ENCODE measurements at places on chromosomes 13 and 19.

DNA sequence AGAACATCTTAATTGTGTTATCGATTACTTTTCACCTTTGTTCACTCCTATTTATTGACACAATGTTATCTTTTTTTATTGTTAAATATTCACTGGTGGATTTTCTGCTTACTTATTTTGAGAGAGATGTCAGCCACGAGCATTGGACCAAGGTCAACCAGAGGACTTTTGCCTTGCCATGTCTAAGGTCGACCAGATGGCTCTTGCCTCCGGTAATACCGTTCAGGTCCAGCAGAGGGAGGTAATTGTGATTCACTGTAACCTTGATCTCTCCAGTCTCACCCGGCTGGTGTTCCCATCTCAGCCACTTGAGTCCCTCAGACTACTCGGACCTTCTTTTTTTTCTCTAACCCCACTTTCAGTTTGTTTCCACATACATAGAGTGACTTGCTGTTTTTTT is 1438.1 kb downstream of the UQCRFS1 start:
- no peak for DNase-seq

DNA sequence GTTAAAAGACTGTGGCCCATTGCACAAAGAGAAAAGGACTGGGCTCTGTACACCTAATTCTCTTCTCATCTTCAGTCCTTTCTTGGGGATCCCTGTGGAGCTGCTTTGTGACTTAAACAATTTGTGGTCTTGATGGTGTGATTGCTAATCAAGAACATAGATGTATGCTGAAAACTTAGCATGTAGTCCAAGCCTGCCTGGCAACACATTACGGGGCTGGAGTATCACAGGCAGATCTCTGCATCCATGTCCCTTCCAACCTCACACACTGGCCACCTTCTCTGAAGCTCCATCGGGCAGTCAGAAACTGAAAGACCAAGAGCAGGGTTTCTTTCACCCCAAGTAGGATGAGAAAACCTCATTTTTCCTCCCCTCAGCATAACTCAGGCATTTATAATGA is 69.6 kb upstream of the ARGLU1 start:
- no peak for DNase-seq

DNA sequence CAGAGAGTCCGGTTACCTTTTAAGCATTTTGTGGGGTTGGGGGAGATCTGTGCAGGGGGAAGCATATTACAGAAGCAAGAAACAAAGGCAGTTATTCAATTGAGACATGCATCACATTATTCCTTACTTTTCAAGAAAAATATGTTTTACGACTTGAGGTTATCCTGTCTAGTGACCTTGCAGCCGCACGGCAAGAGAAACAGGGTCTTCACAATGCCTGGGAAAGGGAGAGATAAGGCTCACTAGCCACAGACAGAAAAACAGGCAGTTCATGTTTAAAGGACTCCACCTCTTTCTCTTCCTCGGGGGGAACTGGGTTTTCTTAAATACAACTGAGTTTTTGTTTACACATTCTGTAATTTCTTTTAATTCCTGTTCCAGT is 536 bp upstream of the NCR1 start:
- no peak for DNase-seq

DNA sequence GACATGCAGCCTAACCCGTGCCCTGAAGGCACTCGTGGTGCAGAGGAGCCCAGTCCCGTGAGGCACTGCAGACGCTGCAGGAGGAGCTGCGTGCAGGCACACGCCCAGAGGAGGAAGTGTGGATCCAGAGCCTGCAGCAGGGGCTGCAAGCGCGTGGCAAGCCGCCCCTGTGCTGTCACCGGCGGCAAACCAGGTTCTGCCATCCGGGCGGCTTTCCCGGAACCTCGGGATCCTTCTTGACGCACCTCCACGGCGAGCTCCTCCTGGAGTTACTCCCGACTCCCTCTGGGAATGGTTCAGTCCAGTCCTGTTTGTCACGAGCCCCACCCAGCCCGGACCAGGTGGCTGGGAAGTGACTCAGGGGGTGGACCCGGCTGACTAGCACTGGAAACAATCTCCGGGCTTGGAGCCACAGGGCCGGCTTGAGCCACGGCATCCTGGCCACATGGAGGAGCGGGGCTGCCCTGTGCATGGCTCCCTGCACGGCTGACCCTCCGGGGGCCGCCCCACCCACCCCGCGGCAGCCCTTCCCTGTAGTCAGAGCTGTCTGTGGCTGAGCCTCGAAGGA is 10.2 kb downstream of the DPP9 start:
- peak; percentile 96 for DNase-seq

DNA sequence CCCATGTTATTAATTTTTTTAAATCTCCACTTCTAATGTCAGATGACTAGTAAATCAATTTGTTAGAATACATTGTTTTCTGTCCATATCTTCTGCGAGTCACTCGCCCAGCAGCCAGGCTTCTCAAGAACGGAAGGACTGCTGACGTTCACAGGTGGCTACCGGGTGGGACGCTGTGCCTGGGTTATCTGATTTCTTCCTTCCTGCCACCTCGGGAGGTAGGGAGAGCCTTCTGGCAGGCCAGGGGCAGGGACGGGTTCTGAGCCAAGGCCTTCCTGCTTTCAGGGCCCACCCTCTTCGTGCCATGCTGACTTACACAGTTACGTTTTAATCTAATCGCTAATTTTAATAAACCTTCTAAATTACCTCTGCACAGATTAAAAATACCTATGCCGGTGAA is 7.9 kb upstream of the C1QTNF9 start:
- DNase-seq: no peak

- no peak for DNase-seq
Measured at GRCh38 chr13:39282400-39282972, 244.2 kb downstream of the NHLRC3 start.

DNA sequence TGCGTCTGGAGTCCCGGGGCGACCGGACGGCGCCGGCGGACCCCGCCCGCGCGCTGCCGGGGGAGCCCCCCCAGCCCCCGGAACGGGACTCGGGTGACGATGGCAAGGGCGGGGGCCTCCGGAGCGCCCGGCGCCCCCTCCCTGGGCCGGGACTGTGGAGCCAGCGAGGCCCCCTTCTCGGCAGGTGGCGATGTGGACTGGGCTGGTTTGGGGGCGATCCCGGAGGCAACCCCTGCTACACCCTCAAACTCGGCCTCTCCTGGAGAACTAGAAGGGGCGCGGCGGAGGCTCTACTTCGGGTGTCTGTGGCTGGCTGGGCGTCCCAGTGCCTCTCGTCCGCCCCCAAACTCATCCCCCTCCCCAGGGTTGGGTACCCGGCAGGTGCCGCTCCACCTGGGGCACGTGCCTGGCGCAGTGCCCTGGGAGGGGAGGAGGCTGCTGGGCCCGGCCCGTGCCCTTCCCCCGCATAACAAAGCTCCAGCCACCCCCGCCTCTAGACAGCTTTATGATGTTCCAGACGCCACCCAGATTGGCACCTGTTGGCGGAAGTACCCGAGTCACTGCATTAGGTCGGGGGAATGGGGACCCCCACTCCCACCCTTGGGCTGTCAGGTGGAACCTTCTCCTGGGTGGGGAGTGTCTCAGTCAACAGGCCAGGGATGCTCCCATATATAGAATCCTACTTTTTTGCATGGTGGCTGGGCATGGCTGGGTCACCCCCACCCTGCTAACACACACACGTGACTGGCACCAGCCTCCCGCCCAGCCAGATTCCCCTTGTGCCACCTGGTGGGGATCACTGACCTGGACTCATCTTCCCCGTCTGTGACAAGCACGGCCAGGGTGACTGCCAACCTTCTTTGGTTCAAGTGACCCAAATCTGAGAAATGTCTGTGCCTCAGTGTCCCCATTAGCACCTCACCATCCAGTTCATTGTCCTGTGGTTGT is 722 bp downstream of the PKN1 start:
- no peak for DNase-seq

DNA sequence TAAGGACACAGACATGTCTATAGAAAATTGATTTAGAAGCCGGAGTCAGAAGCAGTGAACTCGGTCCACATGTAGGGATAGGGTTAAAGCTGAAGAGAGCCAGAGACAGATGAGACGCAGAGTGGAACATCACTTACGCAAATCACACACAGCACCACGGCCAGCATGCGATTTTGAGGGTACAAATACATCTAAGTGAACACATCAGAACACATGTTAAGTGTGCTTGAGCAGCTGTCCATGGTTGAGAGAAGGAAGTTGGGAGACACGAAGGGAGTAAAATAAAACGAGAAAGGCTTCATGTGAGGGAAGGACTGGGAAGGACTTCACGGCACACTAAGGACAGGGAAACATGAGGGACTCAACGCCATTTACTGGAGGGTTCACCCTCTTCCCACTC is 25.4 kb upstream of the SIGLEC11 start:
- no peak for DNase-seq

DNA sequence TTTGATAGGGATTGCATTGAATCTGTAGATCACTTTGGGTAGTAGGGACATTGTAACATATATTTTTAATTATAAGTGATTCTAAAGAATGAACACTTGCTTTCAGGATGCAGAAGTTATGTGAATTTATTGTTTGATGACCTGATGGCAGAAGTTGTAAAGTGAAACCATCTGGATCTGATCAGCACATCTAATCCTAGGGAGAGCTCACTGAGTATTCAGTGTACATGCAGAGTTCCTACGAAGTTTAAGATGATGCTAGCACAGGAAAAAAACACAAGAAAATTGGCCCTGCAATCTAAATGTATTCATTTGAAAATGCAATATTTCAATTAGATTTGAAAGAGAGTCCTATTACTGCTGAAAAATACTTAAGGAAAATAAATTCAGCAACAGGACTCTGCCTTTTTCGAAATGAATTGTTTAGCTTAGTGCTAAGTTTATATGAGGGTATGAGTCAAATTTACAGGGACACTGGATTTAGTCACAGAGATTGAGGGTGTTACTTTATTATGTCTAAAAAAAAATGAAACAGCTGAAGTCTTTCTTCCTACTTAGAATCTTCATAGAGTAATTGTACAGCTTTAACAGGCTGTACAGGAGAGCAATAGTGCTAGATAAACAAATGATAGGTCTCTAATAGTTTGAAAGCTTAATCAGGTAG is 385.7 kb downstream of the DCT start:
- peak; percentile 67 for DNase-seq

- no peak for DNase-seq
Measured at GRCh38 chr19:13103581-13104359, 1.1 kb upstream of the LYL1 start.

DNA sequence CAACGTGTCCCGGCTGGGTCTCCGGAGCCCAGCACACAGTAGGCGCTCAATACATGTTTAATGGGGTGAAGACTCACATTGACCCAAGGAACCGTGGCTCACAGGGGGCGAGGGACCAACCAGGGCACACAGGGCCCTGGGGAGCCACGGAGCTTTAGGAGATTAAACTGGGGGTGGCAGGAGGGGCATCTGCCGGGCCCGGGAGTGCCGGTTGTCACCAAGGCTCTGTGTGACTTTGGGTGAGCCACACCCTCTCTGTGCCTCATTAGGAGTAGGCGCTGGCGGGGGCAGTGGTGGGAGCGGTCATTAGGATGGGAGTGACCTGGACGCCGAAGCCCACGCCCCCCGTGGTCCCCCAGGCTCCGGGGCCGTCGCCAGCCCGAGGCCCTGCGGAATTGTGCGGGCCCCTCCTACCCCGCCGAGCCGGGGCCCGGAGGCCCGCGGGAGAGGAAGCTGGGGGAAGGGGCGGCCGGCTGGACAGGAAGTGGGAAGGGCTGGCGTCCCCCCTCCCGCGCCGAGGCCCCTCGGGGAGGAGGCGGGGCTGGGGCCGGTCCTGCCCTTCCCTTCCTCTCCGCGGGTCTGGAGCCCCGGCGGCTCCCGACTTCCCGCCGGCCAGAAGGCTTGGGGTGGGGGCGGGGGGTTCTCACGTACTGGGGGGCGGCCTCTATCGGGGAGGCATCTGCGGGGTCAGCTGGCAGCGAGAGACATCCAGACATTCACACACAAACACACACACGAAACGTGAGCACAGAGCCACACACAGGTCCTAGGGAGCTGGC is 1.8 kb upstream of the SSBP4 start:
- DNase-seq: peak; percentile 83

DNA sequence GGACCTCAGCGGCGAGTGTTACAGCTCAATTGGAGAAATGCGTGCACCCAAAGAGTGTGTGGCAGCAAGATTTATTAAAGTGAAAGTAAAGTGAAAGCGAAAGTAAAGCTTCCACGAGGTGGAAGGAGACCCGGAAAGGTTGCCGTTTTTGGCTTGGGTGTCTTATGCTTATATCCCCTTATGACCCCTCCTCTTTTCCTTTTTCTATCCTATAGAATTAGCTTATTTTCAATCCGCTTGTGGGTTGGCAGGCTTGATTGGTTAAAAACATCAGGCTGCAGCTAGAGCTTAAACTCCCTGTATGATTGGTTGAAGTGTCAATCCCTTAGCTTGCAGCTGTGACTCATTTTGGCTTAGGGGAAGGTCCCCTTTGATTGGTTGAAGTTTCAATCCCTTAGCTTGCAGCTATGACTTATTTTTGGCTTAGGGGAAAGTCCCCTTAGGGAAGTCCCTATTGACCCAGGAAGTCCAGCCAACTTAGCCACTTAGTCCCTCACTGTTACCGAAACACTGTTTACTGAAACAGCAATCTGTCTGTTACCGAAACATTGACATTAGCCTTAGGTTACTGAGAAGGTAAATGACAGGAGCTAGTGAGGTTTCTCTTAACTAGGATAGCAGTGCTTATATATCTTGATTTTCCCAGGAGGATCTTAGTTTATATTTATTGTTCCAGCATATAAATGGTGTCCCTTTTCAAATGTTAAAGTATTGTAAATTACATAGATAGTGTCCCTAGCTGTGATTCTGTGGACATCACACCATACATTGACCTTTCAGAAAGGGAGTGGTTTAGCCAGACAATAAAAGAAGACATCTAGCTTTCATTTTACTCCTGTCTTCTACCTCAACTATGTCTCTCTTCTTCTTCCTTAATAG is 575.8 kb downstream of the DACH1 start:
- DNase-seq: peak; percentile 2

DNA sequence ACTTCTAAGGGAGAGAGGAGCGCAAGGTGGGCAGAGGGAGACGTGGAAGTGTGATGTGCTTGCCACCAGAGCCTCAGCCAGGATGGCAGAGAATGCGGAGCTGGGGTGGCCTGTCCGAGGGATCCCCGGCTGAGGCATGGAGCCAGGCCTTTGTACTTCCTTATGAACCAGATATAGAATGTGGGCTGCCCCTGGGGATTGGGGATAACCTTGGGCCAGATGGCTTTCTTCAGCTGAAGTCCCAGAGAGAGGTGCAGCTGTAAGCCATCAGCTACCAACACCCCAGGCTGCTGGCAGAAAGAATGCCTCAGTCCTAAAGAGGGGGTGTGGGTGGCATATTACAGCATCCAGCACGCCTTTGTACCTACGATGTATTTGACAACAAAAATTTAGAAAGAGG is 25.5 kb upstream of the FBXO17 start:
- no peak for DNase-seq

- DNase-seq: no peak
Measured at GRCh38 chr19:56209091-56209490, 7.0 kb downstream of the ZSCAN5C start.

DNA sequence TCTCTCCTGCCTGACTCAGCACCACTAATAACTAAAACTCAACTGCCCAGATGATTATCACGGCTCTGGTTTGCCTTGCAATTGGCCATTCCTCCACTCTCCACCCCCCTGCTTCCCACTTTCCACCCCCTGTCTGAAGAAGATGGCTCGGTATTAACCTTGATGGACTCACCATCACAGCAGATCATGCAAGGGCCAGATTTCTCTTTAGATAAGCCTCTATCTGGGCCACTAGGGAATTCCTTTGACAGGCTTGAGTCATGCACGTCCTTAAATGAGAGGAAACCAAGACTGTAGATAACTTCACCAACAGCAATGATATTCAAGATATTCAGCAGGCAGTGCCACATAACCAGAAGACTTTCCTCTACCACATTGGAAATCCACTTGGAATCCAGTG is 131.1 kb upstream of the NBEA start:
- DNase-seq: peak; percentile 7

GRCh38 chr13:112898621-112899280 is 70.3 kb upstream of the MCF2L start:
- no peak for DNase-seq

GRCh38 chr13:35468195-35468594 is 8.3 kb downstream of the MAB21L1 start:
- DNase-seq: peak; percentile 48
